WTC11 (cell line): ENCODE measurements at places on chromosomes 1 and 21. TPM values are rescaled to one million over a fixed set of nuclear protein-coding genes. Genes with fewer than 3 reads are reported as not detected.

- peak; percentile 74 for DNase-seq
Measured at GRCh38 chr1:216600730-216601609, 122.3 kb downstream of the ESRRG start.

GRCh38 chr1:64920941-64921589 is 45.3 kb downstream of the JAK1 start:
- DNase-seq = no peak

- DNase-seq = no peak
Measured at GRCh38 chr1:58861506-58861905, 77.7 kb upstream of the JUN start.

DNA sequence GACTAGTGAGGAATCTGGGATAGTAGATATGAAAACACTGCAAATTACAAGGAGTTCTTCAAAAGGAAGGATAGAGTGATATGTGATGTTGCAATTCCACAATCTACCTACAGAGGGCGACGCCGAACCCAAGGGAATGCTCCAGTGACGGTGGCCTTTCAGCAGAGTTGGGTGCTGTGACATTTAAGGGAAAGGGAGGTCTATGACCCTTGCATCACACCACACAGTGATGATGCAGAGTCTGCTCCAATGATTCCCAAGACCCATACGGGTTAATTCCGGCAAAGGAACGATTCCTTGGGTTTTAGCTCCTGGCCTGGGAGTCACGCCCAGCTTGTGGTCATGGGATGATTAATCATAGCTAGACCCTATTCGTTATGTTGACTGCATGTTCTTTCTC is 123.0 kb upstream of the IGSF21 start:
- DNase-seq = peak; percentile 71

DNA sequence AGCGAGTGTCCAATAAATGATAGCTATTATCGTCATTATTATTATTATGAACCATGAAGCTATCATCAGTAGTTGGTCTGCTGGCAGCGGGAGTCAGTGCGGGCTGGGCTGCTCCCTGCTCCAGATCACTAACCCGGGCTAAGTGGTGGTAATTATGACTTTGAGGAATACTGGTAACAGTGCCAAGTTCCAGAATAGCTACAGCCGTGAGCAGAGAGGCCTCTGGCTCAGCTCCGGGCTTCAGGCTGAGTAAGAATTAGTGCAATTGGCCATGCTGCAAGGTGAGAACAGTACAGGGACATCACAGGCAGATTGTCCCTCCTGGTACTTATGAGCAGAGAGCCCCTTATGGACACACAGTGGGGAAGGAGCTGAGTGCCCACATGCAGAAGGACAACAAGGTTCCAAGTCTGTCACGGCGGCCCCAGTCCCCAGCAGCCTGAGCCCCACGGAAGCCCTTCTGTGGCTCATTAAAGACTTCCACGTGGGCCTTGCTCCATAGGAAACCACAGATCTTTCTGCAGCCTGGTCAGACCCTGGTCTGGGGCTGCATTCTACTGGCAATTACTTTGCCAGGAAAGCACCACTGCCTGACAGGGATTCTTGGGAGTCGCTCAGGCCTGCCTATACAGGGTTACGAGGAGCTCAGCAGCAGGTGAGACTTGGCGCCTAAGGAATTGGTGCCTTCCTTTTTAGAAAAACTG is 235.1 kb downstream of the RRAGC start:
- no peak for DNase-seq

Gene IFI44L
- 0.13 to 0.53 TPM (median 0.21 TPM) in 3 replicates for total RNA-seq

Gene NBPF9
- 2.5 to 4.5 TPM (median 2.9 TPM) in 3 replicates for total RNA-seq

Gene SMYD3
- 21.4 to 31.9 TPM (median 30.9 TPM) in 3 replicates for total RNA-seq
